ENCODE measurements at places on chromosomes 4 and X.
A peak's percentile ranks its signal among the peaks of the same experiment; 100 is the strongest.

GRCh38 chr4:158147151-158147550 lies 25.7 kb downstream of the GASK1B start:
- no peak for DNase-seq

DNA sequence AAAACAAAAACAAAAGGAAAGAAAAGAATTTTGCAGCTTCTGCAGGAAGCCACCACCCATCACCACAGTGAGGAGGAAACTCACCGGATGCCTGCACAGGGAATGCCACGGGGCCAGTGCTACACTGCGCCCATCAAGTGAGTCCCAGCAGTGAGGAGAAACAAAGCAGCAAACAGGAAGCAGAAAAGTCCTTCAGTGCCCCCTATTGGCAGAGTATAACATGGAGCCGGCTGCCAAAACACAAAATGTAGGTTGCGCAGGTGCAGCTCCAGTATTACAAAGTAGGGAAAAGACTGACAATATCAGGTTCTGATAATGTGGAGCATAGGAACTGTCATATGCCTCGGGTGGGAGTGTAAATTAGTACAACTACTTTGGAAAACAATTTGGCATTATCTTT lies 23.3 kb upstream of the SCML2 start:
- peak; percentile 18 for DNase-seq

DNA sequence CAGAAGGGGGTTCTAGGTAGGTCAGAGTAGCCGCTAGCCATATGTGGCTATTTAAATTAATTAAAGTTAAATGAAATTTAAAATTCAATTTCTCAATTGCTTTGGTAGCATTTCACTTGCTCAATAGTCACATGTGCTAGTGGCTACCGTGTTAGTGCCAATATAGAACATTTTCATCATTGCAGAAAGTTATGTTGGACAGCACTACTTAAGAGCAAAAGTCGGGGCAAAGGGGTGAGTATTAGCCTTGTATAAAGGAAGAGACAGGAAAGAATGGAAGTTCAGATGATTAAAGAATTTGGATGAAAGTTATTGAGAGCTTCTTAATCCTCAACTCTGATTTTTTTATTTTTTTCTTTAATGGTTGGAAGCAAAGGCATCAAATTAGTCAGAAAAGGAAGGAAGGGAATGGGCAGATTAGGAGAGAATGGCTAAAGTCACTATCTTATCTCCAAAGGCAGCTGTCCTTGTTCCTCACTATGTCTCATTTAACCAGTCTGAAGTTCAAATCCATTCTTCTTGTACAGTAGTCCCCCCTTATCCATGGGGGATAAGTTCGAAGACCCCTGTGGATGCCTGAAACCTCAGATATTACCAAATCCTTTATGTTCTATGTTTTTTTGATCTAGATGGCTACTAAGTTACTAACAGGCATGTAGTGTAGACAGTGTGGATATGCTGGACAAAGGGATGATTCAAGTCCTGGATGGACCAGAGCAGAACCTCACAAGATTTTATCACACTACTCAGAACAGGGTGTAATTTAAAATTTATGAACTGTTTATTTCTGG lies 22.9 kb downstream of the OCIAD1 start:
- no peak for DNase-seq

GRCh38 chr4:128649161-128649560 lies 160.3 kb upstream of the JADE1 start:
- no peak for DNase-seq

DNA sequence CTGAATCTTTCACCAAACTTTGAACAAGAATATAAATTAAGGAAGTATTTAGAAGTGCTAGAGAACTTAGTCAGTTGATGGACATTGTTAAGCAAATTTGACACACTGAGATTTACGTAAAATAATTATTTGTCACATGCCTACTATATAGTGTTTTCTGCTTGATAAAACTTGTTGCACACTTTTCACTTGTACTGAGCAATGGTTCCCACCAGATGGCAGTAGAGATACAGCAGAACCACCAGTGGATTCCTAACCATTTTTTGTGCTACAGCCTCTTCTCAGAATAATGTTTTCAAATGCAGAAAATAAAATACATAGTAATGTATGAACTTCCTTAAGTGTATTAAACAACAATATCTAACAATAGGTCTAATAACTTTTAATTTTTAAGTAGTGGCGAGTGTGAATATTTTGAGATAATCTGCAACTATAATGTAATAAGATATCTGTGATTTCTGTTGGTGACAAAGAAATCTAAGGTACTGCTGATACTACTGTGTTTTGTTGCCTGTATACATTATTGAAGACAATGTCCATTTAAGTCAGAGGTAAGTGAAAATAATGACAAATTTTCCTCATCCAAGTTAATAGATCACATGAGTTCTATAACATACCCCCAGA lies 81.2 kb downstream of the APOOL start:
- DNase-seq = peak; percentile 18

DNA sequence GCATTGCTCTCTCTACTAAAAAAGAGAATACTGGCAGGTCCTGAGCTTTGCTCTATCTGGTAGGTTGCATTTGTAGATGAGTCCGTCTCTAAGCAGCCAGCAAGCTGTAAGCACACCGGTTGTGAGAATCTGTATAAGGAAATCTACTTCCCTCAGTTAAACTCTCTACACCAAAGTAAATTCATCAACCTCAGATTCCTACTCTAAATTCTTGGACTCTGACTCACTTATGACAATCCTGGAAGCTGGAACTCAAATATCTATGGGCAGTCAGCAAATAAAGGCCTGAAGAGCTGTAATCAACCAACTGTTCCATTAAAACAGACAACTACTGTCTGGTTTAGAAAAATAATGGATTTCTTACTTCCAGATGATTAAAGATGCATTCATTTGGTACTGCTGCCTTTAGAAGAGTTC lies 37.9 kb downstream of the FAT1 start:
- DNase-seq = peak; percentile 95

GRCh38 chrX:135000516-135000915 lies 9.7 kb downstream of the SMIM10 start:
- peak; percentile 53 for DNase-seq

DNA sequence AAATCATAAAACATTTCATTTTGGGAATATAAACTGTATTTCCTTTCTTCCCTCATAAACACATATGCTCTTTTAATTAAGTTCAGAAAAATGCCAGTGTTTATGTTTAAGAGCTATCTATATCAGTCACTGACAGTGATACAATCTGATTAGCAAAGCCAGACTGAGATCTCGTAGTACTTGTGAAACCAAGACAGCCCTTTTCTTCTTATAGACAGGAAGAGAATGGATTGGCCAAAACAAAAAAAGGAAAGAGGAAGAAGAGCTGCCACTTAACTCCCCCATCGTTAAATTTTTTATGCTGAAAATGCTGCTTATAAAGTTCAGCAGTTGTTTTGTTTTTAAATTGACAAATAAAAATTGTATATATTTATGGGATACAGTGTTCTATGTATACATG lies 87.4 kb downstream of the PLAC1 start:
- no peak for DNase-seq

DNA sequence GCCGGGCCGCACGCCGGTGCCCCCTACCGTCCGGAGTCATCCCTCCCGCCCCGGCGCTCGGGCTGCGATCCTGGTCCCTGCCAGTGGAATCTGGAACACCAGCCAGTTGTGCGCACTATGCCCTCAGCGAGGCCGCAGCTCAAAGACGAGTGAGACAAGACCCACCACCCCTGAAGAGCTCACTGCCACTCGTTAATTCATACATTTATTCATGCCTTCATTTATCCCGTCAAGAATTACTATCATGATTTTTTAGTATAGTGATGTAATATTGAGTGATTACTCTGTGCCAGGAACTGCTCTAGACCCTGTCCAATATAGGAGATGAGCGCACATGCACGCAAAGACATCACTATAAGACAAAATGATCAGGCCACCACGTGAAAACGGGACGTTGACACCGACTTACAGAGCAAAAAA lies 247 bp upstream of the PPA2 start:
- no peak for DNase-seq

- no peak for DNase-seq
Observed at GRCh38 chr4:150648123-150648522, 66.2 kb downstream of the MAB21L2 start.

Measured in fibroblast of skin of back (primary cell).